ENCODE measurements at places on chromosomes 7 and 10. TPM values are rescaled to one million over a fixed set of nuclear protein-coding genes. Genes with fewer than 3 reads are reported as not detected.

COL28A1 gene
- under 0.01 TPM for total RNA-seq

PRDX3 gene
- 144 TPM for total RNA-seq

CCL24 gene
- not detected for total RNA-seq

GPR15LG gene
- not detected for total RNA-seq

ZC3HAV1L gene
- total RNA-seq: 8.5 TPM

OR9A2 gene
- total RNA-seq: not detected

NME8 gene
- not detected for total RNA-seq

NEUROG3 gene
- not detected for total RNA-seq

CTTNBP2 gene
- 4.4 TPM for total RNA-seq

PLEKHS1 gene
- total RNA-seq: not detected

GSTO2 gene
- total RNA-seq: 2.1 TPM

MYL7 gene
- total RNA-seq: not detected

DNA sequence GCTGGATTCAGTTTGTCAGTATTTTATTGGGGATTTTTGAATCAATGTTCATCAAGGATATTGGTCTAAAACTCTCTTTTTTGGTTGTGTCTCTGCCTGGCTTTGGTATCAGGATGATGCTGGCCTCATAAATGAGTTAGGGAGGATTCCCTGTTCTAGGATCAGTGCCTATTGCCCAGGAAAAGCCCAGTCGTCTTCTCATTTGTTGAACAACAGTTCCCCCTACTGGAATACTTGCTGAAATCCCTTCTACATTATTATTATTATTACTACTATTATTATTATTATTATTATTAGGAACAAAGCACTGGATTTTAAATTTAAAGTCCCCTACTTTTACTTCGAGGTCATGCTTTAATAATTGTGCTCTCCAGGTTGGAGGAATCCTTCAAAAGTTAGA, 528.9 kb downstream of the MAGI2 start:
- DNase-seq: peak; percentile 54

DNA sequence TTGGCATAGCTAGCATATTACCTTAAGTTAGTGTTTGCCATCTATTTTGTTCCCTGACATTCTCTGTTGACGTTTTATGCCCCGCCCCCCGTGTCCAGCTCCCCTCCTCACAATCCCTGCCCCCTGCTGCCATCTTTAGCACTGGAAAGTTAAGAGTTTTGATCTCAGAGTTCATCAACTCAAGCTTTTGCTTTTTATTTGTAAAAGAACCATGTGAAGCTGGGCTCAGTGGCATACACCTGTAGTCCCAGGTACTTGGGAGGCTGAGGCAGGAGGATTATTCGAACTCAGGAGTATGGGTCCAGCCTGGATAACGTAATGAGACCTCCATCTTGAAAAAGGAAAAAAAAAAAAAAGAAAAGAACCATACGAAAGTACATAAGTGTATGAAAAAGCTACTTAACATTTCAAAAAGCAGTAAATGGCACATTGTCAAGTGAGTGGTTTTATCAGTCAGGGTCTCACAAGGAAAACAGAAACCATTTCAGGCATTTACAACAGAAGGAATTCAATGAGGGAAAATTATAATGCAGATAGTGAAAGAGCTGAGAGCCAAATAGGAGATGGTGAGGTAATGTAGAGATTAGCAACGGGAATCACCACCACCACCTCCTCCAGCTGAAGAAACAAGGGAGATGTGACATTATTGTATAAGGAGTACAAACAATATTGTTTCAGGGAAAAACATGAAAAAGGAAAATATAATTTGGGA, 64.9 kb downstream of the MCU start:
- DNase-seq: peak; percentile 83

GRCh38 chr10:78762086-78762630, 306.6 kb upstream of the ZMIZ1 start:
- DNase-seq: no peak

DNA sequence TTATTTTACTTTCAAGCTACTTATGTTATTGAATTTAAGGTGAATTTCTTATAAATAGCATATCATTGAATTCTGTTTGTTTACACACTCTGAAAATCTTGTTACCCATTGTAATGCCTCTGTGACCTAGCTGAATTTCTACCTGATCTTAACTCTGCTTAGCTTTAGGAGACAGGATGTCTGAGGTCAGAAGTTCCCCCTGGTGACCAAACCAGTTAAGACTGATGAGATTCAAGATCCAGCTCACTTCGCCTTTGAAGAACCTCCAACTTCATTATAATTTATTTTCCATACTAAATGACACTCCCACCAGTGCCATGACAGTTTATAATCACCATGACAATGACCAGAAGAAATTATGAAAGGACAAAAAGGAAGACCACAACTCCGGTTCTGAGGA, 213.4 kb upstream of the CDC14C start:
- no peak for DNase-seq

DNA sequence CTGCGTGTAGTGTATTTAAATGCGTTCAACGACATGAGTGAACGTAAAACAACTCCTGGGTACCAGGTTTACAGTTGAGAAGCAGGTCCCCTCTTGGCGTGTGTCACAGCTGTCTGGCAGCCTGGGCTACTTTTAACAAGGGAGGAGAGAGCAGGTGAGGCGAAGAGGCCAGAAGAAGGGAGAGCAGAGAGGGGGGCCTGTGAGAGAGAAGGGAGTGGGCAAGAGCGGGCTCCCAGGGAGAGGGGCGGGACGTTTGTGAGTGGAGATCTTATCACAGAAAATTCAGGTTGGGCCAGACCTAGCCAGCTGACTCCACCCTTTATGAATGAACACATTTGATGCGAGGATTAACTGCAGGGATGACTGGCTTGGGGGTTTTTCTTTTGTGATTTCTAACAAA, 154.0 kb downstream of the CAMK1D start:
- DNase-seq: no peak

- peak; percentile 94 for DNase-seq
These were observed 354.9 kb downstream of the BMPER start for GRCh38 chr7:34260279-34260678.

- DNase-seq: peak; percentile 88
These were observed 100.7 kb upstream of the AFAP1L2 start for GRCh38 chr10:114504769-114505579.

GRCh38 chr7:8210845-8211724, 50.9 kb downstream of the ICA1 start:
- no peak for DNase-seq

DNA sequence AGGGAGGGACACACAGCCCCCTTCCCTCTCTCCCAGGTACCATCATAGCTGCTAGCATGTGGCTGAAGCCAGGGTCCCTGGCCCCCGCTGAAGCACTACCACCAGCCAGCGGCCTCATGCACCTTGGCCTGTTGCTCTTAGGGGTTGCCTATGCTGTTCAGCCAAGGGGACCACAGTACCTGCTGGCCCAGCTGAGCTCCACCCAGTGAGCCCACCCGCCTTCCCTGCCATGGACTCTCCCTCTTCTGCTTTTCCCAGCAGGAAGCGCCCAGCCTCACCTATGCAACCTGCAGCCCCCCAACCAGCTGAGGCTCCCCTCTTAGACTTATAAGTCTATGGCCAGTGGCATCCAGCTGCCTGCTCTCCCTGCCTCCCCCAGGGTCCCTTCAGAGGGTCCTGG, 8.7 kb upstream of the MTPAP start:
- DNase-seq: no peak

DNA sequence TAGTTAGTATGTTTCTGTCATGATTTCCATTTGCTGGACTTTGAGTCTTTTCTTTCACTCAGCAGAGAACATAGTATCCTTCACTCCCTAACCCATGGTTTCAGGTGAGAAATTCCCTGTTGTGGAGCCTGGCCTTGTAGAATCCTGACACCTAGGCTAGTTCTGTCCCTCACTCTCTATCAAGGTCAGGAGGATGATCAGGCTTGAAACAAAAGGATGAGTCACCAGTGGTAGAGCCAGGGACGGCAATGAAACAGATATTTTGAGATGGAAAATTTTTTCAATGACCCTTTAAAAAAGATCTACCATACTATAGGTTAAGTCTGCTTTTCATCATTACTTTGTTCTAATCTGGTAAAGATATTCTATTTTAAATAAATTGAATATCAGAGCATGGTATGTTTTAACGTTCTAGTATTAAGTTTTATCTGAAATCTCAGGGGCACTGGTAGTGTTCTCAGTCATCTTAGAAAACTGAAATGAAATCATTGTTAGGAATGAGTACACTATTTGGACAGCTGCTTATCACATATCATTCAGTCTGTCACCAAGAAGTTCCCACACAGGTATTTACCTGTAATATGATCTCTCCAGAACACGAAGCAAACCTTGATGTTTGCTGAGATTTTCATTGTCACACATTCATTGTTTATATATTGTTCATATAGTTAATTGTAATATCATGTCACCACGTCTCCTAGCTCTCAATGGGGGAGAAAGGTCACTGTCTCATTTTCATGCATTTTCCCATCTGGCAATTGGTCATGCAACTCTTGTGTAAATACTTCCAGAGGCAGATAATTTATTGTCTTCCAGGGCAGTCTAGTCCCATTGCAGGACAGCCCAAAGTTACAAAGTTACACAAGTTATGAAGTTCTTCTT, 299.9 kb upstream of the LRRTM3 start:
- peak; percentile 3 for DNase-seq

GRCh38 chr7:137003566-137003965, 135.1 kb downstream of the CHRM2 start:
- DNase-seq: no peak

GRCh38 chr10:124289851-124290795, 128.6 kb downstream of the OAT start:
- DNase-seq: peak; percentile 72

DNA sequence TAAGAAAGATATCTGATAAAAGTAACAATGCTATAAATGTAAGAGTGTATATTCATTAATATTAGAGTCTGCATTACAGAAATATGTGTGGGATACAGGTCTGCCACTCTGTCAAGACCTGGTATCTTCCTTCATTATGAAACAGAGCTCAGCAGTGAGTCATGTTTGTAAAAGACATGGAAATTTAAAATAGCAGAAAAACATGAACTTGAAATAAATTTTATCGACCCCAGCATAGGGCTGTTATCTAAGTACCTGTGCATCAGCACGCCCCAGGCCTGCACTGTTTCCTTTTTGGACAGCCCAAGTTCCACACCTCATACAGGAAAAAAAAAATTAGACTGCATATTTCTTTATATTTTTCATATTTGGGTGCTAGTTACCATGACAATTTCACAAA, 58.0 kb upstream of the ZPBP start:
- no peak for DNase-seq

- peak; percentile 37 for DNase-seq
These were observed 100.7 kb upstream of the DKK1 start for GRCh38 chr10:52213321-52213752.

- DNase-seq: peak; percentile 84
These were observed 23.0 kb upstream of the EGFR start for GRCh38 chr7:54995610-54996363.

DNA sequence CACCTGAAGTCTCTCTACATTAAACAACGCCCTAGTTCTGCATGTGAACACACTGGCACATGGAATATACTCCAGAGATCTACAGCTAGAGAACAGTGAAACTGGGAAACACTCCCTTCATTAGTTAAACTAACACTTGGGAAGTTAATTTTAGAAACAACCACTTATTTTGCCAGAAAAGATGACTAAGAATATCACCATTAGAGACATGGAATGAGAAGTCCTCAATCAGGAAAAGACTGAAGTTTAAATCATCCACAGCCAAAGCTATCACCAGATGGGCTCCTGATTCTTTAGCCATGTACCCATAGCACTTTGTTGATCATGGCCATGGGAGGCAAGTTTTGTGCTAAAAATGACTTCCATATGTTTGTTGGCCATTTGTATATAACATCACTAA, 719.5 kb downstream of the KCNMA1 start:
- DNase-seq: peak; percentile 1

DNA sequence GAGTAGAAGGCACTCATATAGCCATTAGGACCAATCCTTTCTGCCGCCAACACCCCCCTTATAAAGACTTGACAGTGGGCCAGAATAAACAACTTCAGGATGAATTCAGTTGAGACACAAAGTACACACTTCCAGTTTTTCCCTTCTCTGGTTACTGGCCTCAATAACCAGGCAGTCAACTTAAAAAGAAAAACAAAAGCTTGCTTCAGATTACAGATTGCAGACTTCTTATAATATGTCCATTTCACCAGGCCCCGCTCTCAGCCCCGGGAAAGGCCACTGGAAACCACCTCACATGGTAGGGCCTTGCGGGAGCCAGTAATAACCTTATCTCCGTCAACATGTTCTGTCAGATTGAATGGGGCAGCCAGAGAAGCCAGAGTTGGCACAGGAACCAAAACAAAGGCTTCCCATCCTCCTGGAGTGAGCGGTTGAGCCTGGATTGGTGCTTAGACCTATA, 108.8 kb downstream of the EGFR start:
- DNase-seq: peak; percentile 83

DNA sequence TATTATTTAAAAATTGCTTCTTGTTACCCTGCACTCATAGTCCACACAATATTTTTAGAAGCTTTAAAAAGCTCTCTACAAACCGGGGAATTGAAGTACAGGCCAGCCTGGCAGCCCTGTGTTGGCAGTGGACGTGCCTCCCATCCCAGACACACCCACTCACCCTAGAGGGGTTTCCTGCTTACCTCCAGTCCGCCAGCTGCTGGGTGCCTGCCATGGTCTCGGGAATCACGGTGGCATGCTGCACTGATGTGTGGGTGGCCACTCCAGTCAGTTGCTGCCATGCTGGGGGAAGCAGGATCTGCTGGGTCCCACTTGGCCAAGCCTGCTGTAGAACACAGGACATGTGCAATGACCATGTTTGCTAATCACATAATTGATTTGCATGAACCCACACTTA, 80.4 kb downstream of the CLEC2L start:
- no peak for DNase-seq

DNA sequence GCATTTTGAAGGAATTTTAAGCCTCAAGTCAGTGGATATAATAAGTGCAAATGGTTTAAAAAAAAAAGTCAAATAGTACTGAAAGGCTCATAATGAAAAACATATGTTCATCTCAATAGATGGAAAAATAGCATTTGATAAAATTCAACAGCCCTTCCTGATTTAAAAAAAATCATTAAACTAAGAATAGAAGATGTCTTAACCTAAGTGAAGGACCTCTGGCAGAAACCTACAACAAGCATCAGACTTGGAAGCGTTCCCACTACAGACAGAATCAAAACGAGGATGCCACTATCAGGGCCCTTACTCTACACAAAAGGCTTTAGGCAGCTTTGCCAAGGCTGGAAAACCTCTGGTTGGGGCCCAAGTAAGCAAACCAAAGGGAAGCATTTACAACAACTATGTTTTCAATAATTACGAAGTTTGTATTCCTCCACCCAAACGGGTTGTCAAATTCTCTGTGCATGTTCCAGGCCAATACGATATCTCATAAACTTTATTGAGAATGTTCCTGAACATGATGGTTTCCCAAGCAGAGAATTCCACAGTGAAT, 45.1 kb downstream of the CYTH3 start:
- peak; percentile 53 for DNase-seq

- DNase-seq: peak; percentile 65
These were observed 25.4 kb downstream of the CAMK2G start for GRCh38 chr10:73848821-73849489.

- DNase-seq: peak; percentile 11
These were observed 33.4 kb upstream of the COBL start for GRCh38 chr7:51349820-51350545.

GRCh38 chr10:49254556-49255318, 44.2 kb upstream of the C10orf71 start:
- no peak for DNase-seq
